ENCODE measurements at places on chromosomes 1 and 21. TPM values are rescaled to one million over a fixed set of nuclear protein-coding genes. Genes with fewer than 3 reads are reported as not detected.
A peak's percentile ranks its signal among the peaks of the same experiment; 100 is the strongest.

DNA sequence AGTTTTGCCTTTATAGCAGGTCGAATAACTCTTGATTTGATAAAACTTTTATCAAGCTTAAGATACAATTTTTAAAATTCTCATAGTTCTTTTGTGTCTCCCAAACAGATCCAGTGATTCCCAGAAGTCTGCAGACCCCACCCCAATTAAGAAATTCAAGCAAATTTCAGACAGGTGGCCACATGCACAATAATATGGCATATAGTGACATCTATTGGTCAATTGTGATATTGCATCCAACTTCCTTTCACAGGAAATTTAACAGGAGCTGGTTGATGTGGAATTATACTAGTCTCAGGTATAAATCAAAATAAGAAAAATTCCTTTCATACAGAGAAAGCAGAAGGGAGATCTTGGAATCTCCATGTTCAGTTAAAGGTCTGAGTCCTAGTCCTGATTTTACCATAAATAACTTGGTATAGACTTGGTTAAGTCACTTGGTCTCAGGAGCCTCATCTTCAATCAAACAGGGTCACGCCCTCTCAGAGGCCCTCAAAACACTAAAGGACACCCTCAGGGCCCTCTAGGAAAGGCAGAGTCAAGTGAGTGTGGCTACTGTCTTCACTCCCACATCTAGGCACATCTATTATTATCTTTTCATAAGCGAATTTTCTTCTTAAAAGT is 24.1 kb downstream of the PIGM start:
- DNase-seq = peak; percentile 22

COA6 gene
- total RNA-seq = 2.9 TPM

GRCh38 chr1:22739648-22740385 is 29.2 kb downstream of the EPHB2 start:
- peak; percentile 92 for DNase-seq

CYYR1 gene
- total RNA-seq = 16.9 TPM

MAP3K21 gene
- total RNA-seq = 3.6 TPM

- no peak for DNase-seq
Measured at GRCh38 chr1:207649210-207649753, 4.3 kb downstream of the CR1L start.

DNA sequence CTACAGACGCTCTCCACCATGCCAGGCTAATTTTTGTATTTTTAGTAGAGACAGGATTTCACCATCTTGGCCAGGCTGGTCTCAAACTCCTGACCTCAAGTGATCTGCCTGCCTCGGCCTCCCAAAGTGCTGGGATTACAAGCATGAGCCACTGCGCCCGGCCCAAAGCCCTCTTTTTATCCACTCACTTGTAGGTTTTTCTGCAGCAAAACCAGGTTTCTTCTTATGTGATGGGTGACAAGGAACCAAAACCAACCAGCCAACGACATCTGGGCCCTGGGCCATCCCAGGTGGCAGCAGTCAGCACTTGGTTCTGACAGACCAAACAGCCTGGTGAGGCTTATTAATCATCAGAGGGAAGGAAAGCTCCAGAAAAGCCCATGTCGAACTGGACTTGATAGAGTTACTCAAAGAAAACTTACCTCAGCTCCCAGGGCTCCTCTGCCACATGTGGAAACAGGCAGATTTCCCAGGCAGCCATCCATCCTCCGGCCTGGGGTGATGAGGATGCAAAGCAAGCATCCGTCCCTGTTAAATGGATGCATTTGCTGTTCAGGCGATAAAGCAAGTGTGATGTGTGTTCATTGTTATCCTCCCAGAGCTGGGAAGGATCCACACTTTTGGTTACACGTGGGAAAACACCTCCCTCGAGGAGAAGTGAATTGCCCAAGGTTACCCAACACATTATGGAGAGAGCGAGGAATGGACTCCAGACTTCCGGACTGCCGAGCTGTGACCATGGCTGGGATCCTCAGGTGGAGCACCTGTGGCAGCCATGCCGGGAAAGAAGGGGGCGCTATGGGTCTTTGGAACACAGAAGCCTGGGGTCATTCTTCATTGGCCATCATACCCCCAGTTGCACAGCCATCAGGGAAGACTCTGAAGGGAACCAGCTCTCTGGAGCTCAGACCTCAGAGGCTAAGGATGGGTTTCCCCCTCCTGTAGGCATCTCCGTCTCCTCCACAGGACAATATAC is 118.8 kb downstream of the HUNK start:
- DNase-seq = no peak

- no peak for DNase-seq
Measured at GRCh38 chr21:27690426-27690825, 723.5 kb upstream of the ADAMTS5 start.

DNA sequence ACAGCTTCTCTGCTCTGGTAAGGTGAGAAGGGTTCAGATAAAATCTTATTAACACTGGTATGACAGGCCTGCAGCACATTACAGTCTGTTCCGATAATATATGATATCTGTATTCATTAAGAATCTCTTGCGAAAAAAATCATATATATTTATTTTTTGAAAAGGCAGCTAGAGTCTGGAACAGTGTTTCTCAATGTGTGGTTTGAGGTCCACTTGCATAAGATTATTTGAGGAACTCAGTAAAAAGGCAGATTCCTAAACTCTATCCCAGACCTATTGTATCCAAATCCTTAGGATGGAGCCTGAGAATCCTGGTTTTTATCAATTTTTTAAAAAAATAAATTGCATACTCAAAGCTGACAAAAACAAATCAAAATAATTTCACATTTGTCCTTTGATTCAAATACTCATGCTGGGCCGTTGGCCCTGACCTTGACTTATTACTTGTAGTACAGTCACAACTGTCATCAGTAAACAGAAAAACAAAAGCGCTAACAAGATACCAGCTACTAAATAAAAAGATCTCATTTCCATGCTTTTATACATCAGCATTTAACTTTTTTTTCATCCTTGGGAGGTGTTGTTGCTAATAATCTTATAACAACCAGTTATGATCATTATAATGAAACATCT is 60.6 kb downstream of the RGS2 start:
- no peak for DNase-seq

- DNase-seq = no peak
Measured at GRCh38 chr1:110411173-110411735, 3.8 kb upstream of the LAMTOR5 start.

DNA sequence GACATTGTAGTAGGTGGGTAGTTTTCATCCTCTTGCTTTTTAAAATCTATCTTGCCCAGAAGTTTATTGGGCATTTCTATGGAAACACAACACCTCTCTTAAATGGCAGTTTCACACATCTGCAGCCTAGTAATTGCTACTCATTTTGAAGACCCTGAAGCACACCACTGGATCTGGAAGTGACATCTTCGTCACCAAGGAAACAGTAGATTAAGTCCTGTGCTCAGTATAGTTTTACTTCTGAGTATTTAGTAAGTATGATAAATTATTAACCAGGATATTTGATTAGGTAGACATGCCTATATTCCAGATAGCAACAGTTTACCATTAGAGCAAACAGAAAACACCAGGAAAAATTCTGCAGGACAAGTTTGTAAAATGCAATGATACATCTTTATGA is 48.7 kb downstream of the UCK2 start:
- DNase-seq = no peak

- no peak for DNase-seq
Measured at GRCh38 chr1:196877964-196878363, 9.9 kb upstream of the CFHR4 start.

- DNase-seq = peak; percentile 73
Measured at GRCh38 chr1:38274974-38275373, 228.4 kb upstream of the POU3F1 start.

DNA sequence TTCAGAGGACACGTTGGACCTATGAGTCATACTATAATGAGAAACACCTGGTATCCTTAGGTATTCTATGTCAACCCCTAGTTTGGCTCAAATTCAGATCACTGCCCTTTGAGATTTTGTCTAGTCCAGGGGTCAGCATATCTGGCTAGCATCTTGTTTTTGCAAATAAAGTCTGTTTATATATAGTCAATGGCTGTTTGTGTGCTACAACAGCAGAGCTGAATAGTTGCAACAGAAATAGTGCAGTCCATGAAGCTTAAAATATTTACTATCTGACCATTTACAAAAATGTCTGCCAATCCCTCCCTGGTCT is 48.5 kb upstream of the EDEM3 start:
- peak; percentile 47 for DNase-seq

DNA sequence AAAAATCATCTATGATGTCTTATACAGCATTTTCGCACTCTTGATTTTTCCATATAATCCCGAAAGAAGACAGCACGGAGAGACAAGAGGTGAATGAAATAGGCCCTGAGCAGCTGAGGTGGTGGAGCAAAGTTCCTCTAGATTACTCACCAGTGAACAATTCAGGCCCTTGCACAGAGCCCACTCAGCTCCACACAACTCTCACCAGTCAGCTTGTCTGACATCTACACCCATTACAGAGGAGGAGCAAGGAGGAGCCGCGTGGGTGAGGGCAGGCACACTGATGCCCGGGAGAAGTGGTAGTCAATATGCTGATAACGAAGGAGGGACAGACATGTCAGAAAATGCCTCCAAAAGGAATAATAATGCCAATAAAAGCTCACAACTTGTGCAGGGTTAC is 59.9 kb downstream of the DNM3 start:
- DNase-seq = no peak

- no peak for DNase-seq
Measured at GRCh38 chr1:114453361-114453784, 57.6 kb downstream of the TRIM33 start.

Measured in umbilical cord (tissue), 2 donors.